ENCODE measurements at places on chromosomes 12 and 14.

DNA sequence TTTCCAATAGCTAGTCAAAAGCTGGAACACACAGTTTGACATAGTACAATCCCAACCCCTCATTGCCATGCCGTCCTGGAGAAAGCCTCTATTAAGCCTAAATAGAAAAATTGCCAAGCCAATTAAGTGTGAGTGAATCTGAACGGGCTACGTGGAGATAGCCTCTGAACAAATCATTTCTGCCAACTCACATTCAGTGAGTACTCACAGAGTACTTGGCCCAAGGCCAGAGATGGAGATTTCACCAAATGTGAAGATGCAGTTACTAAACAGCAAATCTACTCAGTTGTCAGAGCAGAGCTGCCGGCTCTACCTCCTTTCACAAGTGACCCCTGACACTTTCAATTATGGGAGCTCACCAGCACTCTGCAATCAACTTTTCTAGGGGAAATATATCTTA is 350.0 kb downstream of the GALC start:
- no peak for DNase-seq

DNA sequence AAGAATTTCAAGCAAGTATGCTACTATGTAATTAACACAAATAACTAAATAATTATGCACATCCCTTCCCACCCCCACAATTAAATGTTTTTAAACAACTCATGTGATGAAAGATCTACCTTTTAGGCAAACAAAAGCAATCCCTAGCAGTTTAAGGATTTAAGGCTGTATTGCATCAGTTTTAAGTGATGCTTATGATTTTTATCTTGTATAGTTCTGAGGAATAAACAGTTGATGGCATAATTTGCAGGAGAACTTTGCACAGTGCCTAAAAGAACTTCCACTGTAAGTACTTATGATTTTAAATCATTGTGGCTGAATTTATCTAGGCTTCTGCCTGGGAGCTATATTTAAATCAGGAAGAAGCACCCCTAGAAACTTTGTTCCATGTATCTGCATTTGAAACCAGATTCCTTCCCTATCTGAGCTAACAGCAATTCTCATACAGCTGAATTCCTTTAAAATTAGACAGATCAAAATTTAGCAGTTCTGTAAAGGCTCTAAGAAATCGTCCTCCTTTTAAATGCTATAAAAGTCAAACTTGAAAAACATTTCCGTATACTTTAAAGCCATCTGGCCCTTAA is 388.6 kb downstream of the BCAT1 start:
- no peak for DNase-seq

GRCh38 chr12:72189266-72189665 is 82.9 kb upstream of the TRHDE start:
- DNase-seq: no peak

- DNase-seq: no peak
These were observed 107.6 kb downstream of the ETV6 start for GRCh38 chr12:11757095-11757494.

DNA sequence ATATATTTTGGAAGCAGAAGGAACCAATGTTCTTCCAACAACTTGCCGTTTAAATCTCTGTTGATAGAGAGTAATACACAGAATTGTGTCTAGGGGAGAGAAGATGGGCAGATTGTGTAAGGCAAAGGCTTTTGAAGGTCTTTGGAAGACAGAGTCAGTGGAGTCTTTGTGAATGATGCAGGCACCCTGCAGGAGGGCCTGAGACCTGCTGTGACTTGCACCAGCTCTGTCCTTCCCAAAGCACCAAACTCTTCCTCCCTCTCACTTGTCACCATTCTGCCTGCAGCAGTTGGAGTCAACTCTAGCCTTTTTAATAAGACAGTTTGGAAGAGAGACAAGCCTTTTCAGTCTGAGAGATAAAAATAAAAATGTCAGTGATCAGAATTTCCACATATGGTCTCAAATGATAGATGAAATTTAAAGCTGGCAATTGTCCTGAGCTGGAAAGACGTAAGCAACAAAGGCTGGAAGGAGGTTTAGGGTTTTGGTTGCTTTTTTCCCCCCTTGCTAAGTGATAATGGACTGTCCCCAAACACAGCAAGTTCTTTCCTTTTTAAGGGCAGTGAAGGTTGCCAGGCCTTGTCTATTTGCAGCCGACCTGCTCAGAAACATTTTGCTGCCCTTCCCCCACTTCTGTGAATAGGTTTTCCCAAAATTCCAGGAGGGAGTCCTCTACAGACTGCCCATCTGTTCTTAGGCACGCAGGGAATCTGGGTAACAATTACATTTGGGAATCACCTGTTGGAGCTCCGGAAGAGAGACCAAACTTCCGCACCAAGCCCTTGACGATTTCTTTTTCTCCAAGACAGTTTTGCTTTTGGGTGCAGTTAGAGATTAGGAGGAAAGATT is 103.0 kb upstream of the NTF3 start:
- DNase-seq: peak; percentile 40

GRCh38 chr14:22691171-22691570 is 47.0 kb upstream of the OR6J1 start:
- no peak for DNase-seq

DNA sequence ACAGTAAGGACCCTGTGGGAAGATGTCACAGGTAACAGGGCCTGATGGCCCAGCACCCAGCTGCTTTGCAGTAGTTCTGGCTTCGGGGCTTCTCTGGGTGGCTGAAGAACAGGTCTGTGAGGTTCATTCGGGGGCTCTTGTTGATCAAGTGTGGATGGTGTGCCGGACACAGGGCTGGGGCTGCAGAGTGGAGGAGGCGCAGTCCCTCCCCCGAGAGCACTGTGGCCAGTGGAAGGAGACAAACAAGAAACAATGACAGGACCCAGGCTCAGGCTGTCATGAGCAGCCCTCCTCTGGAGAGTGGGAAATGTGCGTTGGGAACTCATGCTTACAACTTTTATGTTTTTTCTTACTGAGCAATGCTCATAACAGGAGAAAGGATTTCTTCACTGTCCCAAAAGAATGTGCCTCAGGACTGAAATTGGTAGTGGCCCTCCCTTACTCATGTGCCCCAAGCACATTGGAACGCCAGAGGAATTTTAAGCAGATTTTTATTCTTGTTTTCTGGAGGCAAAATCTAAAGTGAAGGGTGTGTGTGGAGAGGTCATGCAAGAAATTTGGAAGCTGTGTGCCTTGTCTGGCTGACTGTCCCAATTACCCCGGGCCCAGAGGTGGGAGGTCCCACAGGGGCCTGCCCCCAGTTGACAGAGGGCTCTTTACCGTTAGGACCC is 233.8 kb downstream of the CACNA1C start:
- no peak for DNase-seq

GRCh38 chr12:49716553-49716952 is 9.3 kb upstream of the FMNL3 start:
- no peak for DNase-seq

DNA sequence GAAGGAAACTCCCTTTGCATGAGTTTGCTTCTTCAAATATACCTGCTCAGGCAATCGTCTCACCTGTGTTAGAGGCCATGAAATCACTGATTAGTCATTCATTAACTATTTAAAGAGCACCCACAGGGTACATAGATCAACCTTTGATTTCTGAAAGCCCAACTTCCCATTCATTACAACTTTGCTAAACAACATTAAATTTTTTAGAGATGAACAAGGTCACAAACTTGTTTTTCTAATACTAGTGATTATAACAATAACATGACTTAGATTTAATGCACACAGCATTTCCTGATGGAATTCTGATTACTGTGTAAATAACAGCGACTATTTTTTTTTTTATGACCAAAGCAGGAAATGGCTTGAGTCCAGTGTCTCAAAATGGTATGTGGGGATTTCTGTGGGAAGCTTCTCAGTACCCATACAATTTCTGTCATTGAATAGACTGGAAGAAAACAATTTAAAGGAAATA is 5.4 kb upstream of the ERO1A start:
- DNase-seq: no peak

- no peak for DNase-seq
These were observed 54.6 kb downstream of the TTC8 start for GRCh38 chr14:88879022-88879421.

- DNase-seq: peak; percentile 63
These were observed 10.8 kb downstream of the RIMBP2 start for GRCh38 chr12:130705178-130705822.

- no peak for DNase-seq
These were observed 427.1 kb downstream of the RPS29 start for GRCh38 chr14:49159081-49159480.

DNA sequence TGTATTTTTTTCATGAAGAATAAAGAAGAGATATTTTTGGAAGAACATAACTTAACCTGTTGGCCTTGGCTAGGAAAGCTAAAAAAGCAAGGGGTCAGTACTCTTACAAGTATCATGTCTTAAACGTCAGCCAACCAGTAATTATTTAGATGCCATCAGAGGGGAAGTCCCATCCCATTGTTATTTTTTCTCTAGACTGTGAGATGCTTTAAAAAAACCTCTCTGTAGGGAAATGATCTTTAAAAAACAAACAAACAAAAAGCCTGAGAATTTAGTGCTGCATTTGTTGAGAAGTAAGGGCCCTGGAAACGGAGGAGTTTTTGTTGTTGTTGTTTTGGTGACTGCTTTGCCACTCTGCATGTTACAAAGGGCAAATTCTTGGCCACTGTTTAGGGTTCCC is 474.0 kb downstream of the ZFP36L1 start:
- no peak for DNase-seq

DNA sequence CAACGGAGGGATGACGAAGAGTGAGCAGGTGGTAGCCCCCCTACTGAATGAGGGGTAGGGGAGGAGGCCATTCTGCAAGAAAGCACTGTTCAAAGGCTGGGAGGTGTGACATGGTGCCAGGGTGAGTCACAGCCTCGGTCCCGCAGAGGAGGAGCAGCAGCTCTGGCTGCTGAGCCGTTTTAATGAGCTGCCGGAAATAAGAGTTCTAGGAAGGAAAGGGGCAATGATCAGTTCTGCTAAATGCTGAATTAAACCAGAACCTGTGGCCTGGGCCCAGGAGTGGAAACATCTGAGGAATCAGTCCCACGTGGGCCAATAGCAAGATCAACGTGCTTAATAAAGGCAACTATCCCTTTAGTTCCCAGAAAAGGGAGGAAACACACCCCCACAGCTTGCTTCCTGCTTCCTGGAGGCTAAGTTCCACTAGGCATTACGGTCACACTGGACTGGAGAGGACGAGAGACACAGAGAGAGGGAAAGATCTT is 3.6 kb downstream of the ABCD4 start:
- no peak for DNase-seq

DNA sequence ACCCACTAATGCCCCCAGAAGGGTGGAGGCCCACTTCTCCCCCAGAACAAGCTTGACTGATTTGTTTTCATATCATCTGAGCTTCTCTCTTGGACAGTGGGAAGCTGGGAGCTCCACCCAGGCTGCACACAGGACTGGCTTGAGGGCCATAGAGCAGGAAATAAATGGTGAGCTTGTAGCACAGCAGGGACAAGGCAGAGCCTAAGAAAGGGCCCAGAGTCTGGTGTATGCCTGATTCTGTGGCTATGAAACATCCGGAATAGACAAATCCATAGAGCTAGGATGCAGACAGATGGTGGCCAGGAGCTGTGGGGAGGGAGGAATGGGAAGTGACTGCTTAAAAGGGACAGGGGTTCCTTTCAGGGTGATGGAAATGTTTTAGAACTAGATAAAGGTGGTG is 79.0 kb downstream of the ARL6IP4 start:
- no peak for DNase-seq

GRCh38 chr14:100416921-100417860 is 94.1 kb downstream of the SLC25A47 start:
- DNase-seq: peak; percentile 91

GRCh38 chr14:44988694-44989093 is 26.7 kb downstream of the TOGARAM1 start:
- DNase-seq: no peak

DNA sequence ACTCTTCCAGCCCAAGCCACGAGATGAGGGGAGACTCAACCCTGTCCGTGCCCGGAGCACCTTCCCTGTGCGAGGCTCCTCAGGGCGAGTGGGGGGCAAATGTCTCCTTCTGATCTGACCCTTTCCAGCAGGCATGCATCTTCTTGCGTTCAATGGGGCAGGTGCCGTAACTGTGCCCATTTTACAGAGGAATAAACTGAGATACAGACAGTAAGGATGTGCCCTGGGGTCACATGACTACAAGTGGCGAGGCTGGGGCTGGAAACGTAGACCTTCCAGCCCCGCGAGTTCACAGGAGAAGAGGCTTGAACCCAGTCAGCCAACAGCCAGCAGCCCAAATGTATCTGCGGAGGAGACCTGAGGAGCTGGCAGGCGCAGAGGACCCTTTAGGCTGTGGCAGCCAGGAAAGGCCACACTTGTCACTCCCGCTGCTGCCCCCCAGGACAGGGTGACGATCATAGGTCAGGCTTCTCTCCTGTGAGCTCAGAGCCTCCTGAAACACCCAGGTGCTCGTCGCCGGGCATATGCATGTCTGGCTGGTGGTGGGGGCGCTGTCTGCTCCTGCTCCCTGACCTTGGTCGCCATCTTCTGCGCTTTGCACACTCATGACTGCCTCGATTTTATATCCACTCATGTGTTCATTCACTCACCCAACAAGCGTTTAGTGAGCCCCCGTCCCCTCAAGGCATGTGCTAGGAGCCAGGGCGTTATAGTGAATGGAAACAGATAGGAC is 41.7 kb downstream of the CCDC88C start:
- DNase-seq: no peak

DNA sequence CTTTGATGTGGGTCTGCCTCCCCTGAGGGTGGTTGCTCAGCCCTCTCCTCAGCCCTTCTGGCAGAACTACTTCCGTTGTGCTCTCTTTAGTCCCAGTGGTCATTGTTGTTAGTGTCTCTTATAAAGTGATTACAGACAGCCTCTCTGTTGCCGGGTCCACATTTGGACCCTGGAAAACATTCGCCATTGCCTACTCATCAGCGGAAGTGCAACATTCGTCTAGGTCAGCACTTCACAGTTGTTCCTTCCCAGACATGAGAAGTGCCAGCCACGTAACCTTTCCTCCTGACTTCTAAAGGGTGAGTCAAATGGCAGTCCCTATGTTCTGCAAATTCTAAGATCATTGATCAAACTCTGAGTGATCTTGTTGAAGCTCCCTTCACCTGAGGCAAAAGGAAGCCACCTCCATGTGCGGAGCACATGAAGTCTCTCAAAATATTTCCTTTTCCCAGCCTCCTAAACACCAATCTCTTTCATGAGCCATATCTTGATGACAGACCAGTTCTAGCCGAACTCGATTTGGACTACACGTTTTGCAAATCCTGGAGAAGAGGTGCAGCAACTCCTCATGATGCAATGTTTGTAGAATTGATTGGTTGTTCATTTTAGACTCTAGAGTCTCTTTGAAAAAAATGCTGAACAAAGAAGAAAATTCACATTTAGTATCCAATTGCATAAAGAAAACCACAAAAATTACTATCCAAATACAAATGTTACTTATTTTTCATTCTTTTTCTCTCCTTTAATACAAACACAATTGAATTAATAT is 163.8 kb downstream of the RPL10L start:
- DNase-seq: no peak

GRCh38 chr12:88945051-88945732 is 364.9 kb upstream of the KITLG start:
- no peak for DNase-seq

Measured in H7 (cell line).